Jurkat, Clone E6-1 (cell line): ENCODE measurements at places on chromosomes 5 and 9.
A peak's percentile ranks its signal among the peaks of the same experiment; 100 is the strongest.

DNA sequence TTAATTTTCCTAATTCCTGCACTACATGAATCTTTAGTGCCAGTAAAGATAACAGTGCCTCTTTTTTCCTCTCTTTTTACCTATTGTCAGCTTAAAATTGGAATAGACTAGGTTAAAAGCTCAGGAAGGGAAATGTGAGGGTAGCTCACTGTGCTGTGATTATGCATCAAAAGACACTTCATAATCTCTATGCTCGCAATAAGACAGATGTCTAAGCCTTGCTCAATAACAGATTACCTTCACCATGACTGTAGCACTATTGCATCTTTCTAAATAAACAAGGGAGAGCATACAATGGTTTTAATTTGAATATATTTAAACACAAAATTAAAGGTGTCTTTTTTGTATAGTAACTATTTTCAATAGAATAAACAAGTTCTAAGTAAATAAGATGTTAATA, 130.1 kb downstream of the FBN2 start:
- no peak for DNase-seq

GRCh38 chr9:121912812-121913627, 180.1 kb downstream of the TTLL11 start:
- peak; percentile 66 for DNase-seq

DNA sequence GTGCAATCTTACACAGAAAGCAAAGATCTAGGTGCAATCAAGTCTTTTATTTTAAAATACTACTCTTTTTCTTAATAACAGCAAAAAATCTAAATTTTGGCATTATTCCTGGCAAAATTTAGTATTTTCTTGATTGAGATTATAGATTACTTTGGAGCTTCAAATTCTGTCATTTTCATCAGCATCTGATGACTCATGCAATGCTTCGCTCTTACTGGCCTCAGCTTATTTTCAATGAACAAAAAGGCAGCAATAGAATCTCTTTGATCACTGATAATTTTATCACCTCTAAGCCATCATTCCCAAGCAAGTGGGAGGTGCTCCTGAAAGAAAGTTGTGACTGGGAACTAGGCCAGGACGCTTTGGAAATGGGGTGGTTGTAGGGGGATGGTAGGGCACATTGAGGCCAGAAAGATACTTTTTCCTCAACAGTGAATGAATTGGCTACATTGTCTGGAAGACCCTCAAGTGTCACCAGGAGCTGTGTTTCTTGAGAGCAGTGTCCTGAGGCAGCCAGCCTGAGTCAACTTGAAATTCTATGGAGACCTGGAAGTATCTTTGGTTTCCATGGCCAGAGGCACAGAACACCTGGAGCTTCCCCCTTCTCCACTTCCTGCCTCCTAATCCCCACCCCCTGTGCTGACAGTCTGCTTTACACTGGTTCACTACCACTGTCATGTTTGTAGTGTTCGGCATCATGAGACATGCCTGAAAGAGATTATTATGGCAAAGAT, 46.9 kb upstream of the APC start:
- no peak for DNase-seq

- no peak for DNase-seq
Observed at GRCh38 chr9:71094708-71095251, 26.6 kb downstream of the TRPM3 start.

- DNase-seq = no peak
Observed at GRCh38 chr9:18159254-18159653, 314.7 kb upstream of the ADAMTSL1 start.

- no peak for DNase-seq
Observed at GRCh38 chr5:83493644-83494043, 22.1 kb downstream of the VCAN start.

DNA sequence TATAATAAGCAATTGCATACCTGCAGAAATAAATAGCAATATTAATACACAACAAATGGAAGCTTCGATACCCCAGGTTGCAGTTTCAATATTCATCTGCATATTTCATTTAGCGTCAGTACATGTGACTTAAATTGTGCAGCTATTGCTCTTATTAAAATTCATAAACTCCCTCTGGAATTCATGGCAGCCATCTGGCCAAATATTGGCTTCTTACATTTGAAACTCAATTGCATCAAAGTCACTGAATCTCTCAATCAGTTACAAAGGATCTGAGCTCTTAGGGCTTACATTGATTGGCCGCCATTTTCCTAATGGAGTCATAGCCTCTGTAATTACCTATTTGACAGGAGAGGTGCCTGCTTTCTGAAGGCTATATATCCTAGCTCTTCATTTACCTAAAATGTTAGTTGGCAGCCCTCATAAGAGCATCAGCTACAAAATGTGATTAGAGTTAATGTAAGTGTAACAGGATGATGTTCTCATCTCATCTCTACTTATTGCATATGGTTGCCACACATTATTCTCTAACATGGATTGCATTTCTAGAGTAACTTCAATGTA, 453.5 kb downstream of the CAAP1 start:
- no peak for DNase-seq

DNA sequence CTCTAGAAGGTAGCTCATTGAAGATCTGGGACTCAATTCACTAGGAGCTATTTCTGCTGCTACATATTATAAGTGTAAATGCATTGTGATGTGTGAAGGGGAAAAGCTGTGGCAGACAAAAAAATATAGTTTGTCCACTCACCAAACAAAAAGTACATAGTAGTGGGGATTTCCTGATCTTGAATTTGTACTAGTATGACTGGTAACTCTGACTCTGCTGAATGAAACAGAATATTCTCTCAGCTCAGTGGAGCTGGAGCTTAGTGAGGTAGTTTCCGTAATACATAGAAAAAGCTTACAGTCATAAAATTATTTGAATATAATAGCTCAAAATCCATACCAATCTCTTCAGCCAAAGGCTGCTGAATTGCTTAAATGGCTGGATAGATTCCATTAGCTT, 455.6 kb upstream of the CD180 start:
- no peak for DNase-seq

DNA sequence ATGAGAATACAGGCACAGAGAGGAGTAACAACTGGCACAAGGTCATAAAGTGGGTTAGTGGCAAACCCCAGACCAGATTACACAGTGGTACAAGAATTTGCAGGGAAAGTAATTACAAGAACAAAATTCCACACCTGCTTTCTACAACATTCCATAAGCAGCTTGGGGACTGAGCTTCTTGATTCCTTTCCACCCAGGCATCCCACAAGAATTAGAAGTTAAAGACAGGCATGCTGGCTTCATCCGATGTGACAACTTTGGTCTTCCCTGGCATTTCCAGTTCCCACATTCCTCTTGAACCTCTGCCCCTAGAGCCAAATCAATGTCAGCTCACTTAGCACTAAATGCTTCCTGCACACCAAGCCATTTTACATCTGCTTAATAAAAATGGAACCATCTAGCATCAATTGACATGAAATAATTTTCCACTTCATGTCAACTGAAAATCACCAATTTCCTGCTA, 435.8 kb upstream of the PAPPA start:
- DNase-seq = no peak

- no peak for DNase-seq
Observed at GRCh38 chr5:169667896-169668674, 31.0 kb downstream of the DOCK2 start.

- no peak for DNase-seq
Observed at GRCh38 chr9:121801579-121801978, 150.1 kb downstream of the DAB2IP start.

GRCh38 chr5:82828211-82828610, 249.0 kb downstream of the TMEM167A start:
- DNase-seq = no peak

- DNase-seq = no peak
Observed at GRCh38 chr9:130054325-130054786, 650 bp downstream of the GPR107 start.

GRCh38 chr9:78144663-78145377, 91.1 kb upstream of the CEP78 start:
- no peak for DNase-seq

GRCh38 chr5:154421868-154422267, 23.9 kb upstream of the SAP30L start:
- no peak for DNase-seq

- no peak for DNase-seq
Observed at GRCh38 chr9:137586854-137587253, 3.5 kb downstream of the ZMYND19 start.

DNA sequence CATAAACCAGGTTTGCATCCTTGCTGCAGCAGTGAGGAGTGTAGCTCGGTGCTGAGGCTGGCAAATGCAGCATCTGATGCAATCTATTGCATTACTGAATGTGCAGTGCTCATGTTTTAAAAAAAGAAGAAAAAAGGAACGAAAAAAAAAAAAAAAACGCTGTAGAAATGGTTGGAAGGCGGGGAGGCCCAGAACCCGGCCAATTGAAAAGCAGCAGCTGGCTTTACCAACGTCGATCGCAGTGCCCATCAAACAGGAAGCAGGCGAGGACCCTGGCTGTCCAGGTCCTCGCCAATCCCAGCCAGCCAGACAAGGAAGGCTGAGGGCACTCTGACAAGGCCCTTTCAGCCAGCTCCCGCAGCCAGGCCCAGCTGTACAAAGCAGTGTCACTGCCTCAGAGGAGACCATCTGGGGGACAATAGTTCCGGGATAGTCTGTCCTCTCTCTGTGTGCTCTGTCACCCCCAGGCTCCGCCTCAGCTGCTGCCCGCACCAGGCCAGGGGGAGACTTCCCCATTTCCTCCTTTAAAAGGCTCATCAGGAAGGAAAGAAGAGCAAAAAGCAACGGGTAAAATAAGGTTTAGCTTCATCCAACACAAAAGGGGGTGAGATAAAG, 21.8 kb upstream of the CPEB4 start:
- DNase-seq = no peak

GRCh38 chr5:133881576-133882388, 86.6 kb downstream of the C5orf15 start:
- DNase-seq = no peak

GRCh38 chr5:135382106-135382790, 16.8 kb downstream of the MACROH2A1 start:
- no peak for DNase-seq

GRCh38 chr9:21506626-21507482, 24.7 kb upstream of the IFNE start:
- no peak for DNase-seq

- no peak for DNase-seq
Observed at GRCh38 chr5:55232271-55232984, 980 bp downstream of the CCNO start.

GRCh38 chr9:138120511-138121437, 243.2 kb downstream of the CACNA1B start:
- DNase-seq = no peak

DNA sequence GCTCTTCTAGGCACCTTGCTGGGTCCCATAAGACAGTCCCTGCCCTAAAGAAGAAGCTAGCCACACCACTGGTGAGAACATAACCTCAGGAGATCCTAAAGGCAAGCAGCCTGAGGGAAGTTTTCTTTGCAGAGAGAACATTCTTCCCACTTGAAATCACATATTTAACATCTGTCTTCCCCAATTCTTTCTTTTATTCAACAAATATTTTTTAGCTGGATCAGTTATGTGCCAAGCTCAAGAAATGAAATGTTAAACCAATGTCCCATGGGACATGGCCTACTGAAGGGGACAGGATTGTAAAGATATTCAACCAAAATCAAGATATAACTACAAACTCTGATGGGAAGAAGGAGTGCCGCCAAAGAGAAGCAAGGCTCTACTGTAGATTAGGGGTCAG, 36.5 kb downstream of the FOXI1 start:
- DNase-seq = no peak

DNA sequence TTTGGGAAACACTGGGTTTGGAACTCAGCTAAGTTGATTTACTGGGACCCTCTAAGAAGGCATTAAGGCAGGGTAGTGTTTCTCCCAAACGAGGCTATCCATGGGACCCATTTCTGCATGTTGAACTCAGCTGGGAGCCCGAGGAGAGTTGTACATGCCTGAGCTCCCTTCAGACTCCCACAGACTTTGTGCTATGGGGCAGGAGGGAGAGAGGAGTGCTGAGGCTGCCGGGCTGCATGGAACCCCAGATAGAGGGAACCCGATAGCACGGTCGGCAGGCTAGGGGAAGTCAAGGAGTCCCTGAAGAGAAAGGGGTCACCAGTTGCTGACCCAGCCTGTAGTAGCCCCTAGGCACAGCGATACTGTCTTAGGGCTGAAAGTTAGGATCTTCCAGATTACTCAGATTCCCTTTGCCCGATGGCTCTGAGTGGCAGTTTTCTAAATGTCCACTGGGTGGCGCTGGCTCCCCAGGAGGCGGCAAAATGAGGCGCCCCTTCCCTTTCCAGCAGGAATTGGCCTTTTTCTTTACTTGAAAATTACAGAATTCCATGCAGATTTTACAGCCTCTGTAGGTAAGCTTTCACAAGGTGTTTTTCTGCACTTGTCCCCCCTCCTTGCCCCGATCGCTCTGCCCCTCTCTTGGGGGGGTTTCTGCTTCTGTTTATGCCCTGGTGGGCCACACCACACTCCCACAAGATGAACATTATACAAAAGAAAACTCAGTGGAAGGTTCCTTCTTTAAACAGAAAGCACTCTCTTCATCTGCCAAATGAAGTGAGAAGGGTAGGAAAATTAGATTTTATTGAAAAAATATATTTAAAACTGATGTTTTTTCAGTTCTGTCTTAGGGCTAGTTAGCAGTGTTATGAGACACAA, 17.8 kb downstream of the NANS start:
- peak; percentile 35 for DNase-seq

- peak; percentile 50 for DNase-seq
Observed at GRCh38 chr9:27535701-27536118, 6.1 kb upstream of the MOB3B start.

- no peak for DNase-seq
Observed at GRCh38 chr9:132630811-132631210, 39.0 kb downstream of the DDX31 start.

DNA sequence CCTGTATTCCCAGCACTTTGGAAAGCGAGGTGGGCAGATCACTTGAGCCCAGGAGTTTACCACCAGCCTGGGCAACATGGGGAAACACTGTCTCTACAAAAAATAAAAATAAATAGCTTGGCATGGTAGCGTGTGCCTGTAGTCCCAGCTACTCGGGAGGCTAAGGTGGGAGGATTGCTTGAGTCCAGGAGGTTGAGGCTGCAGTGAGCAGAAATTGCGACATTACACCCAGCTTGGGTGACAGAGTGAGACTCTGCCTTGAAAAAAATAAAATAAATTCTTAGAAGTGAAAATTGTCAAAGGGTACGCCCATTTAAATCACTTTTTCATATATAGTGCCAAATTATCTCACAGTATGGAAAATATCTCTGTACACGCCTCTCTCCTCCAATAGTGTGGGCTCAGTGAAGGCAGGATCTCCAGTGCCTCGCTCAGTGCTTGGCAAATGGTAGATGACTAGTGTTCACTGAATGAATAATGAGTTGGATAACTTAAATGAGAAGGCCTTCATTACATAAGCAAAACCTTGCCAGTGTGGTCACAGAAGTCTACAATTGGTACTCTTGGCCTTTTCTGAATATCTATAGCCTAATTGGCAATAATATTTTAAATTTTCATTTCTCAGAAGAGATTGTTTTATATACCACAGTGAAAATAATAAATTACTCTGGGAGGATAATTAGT, 9.4 kb upstream of the CCL28 start:
- no peak for DNase-seq

GRCh38 chr9:107422189-107423185, 67.1 kb downstream of the KLF4 start:
- DNase-seq = peak; percentile 48

DNA sequence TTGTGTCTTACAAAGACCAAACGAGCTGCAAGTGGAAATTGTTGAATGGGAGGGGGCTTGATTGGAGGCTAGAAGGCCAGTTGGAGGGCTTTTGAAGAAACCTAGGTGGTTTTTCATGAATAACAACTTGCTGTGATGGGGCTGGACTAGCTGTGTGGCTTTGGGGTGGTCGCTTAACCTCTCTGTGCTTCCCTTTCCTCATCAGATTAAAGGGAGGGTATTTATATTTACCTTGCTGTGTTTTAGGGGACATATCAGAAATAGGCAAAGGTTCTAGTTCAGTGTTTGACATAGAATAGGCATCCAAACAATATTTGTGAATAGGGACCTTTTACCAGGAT, 74.9 kb downstream of the ZNF618 start:
- DNase-seq = no peak
